ENCODE measurements at places on chromosomes 7 and 10.

- DNase-seq = no peak
Observed at GRCh38 chr7:41451826-41452225, 251.1 kb downstream of the INHBA start.

GRCh38 chr10:75505840-75506506 is 74.5 kb downstream of the LRMDA start:
- no peak for DNase-seq

DNA sequence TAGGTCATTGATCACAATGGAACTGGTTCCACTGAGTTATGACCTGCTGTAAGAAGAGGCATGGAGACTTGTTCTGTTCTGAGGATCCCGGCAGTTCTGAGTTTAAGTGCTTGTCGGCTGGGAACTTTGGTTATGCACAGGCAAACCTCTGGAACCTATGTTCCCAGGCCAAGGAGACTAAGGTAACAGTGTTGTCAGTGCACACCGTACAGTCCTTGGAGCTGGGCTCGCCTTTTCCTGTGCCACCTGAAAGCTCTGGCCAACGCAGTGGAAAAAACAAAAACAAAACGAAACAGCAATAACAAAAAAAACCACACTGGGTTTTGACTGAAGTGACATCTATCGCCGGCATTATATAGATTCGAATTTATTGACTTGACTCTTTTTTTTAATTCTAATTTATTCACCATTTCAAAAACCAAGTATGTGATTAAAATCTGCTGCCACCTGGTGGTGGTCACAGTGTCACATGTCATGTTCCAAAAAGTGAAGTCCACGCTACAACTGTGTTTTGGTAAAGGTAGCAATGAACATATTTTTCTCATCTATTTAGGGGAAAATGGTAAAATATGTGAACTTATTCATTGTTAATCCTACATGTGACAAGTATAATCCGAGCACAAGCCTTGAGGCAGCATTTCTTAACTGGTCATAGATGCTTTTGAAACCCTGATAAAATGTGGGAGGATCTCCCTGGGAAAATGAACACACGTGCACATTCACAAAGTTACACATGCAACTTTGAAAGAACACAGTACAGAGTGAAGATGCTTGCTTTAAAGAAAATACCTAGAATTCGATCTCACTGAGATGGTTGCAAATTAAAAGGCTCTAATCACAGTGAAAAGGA is 113.8 kb upstream of the PPP2R2D start:
- peak; percentile 7 for DNase-seq

DNA sequence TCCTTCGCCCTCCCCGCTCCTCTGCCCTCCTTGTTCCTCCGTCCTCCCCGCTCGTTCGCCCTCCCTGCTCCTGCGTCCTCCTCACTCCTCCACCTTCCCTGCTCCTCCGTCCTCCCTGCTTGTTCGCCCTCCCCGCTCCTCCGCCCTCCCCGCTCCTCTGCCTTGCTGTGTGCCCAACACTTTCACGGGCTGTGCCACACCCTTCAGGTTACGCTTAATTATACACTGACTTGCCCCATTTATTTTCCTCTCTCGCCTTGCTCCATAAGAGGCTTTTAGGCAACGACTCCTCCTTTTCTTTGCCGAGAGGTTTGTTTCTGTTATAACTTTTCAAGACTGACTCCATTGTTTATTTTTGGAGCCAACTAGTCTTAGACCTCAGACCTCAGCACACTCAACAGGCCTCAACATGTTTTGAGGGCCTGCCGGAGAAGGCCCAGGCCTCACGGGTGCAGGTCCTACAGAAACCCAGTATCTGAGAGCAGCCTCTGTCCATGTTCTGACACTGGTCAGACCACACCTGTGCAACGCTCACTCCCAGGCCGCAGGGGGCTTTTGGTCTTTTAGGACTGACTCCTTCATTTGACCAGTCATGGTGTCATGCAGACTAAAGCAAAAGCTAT is 18.2 kb upstream of the PRKAG2 start:
- DNase-seq = no peak

DNA sequence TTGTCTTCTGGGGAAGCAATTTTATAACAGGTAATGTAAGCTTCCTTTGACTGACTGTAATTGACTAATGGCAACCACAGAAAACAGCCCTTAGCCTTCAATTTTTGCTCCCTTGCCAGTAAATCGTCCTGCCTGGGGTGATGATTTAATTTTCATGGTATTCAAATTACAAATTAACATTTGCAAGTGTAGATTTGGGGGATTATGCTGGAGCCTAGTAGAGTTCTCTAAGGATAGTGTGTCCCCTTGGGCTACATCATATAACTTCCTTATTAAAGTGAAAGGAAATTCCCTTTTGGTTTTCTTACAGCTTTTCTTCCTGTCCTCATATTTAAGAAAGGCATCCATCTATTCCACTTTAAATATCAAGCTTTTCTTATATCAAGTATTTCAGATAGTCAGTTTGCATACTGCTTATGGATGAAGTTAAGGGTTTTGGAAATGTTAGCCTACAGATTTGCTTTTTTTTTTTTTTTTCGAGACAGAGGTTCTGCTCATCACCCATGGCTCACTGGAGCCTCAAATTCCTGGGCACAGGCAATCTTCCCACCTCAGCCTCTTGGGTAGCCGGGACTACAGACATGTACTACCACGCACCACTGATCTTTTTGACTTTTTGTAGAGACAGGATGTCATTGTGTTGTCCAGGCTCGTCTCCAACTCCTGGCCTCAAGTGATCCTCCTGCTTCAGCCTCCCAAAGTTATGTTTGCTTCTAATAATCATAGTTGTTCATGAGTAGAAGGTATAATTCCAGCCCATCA is 35.9 kb upstream of the HDAC9 start:
- DNase-seq = no peak

DNA sequence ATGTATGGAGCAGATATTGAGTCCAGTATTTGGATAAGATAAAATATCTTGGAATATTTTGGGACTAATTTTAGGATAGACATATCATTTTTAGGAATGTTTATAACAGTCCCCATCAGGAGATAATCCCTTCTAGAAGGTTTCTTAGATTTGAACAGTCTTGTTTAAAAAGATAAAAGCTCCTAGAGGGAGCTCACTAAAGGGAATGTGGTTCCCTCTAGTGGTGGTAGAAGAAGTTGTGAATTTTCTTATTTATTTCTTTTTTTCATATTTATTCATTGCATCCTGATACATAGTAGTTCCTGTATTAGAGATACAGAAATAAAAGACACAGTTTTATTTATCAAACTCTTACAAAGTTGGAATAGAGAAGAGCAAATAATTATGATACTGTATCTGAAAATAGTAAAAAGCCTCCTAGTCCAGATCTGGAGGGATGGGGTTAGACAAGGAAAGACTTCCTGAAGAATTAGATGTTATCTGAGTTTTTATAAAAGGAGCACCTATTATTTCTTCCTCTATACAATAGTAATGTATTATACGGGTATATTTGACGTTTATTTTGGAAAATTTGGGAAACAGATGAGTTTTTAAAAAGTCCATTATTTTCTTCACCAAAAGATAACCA is 24.5 kb upstream of the KLF14 start:
- peak; percentile 32 for DNase-seq

GRCh38 chr7:916291-916941 is 38.1 kb downstream of the ADAP1 start:
- DNase-seq = no peak

- DNase-seq = no peak
Observed at GRCh38 chr7:108046952-108047506, 44.1 kb upstream of the LAMB1 start.

GRCh38 chr7:44216019-44216418 is 15.2 kb downstream of the YKT6 start:
- no peak for DNase-seq

GRCh38 chr10:49612513-49613164 is 1.2 kb upstream of the CHAT start:
- DNase-seq = no peak

- peak; percentile 91 for DNase-seq
Observed at GRCh38 chr10:99430451-99431189, at the start of gene GOT1. GOT1 (minus strand) TSS chr10:99430624; CDS start chr10:99430565, 59 bp downstream.

- no peak for DNase-seq
Observed at GRCh38 chr10:104540181-104540580, 100.9 kb upstream of the SORCS3 start.

DNA sequence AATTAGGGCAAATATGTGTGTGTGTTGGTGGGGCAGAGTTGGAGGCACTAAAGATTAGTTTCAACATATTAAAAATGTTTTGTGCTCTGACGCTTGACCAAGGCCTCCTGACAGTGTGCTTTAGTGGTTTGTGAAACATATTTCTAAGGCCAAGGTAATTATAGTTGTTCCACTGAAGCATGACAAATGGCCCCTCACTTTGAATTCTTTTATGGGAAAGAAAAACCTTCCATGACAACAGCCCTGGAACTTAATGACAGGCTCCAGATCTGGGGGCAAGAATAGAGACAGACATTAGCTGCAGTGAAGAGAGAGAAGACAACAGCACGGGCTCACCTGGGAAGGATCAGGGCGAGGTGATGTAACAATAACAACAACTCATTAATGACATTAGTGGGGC is 155.8 kb downstream of the CHN2 start:
- no peak for DNase-seq

DNA sequence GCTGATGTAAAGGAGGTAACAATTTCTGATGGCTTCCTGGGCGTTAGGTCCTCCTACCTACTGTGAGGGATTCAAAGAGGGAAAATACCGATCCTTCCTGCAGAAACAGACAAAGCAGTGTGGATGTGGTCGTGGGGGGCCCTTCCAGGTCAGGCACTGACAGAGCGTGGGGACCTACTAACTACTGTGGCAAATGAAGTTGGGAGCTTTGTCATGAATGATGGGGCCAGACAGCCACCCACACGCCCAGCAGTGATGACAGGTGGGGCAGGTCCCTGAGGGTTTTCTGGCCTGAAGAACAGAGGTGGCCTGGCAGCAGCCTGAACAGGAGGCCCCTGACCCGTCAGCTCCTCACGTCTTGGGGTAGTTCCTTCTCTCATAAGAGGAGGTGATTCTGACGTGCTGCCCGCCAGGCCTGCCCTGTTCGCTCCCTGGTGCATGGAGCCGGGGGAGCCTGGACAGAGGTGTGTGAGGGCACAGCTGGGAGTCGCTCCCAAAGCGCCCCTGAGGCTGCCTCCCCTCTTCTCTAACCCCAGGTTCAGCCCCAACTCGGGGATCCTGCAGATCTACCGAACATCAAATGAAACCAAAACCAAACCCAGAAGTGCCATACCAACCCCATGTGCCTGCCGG is 4.2 kb downstream of the ATP6V0E2 start:
- no peak for DNase-seq

DNA sequence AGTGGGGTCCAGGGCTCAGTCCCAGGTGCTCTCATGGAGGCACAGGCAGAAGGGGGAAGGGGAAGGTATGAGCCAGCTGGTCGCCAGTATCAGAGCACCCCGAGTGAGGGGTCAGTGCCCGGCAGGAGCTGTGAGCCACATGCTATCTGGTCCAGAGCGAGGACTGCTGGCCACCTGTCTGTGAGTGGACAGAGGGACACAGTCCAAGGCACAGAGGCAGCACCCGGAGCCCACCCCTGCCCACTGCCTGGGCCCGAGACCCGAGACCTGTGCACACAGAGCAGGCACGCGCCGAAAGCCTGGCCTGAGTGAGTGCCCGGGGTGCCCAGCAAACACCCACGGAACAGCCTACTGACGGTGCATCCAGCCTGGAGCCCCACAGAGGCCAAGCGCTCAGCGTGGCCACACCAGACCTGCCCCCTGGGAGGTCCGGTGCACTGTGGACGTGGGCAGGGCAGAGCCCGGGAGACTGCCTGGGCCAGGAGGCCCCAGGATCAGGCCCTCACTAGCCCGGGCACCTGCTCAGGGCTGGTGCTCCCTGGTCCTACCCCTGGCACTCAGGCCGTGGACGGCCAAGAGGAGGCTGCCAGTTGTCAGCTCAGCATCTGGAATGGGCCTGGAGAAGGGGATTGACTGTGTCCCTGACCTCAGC is 29.4 kb downstream of the ADGRA1 start:
- no peak for DNase-seq

- DNase-seq = no peak
Observed at GRCh38 chr10:99676426-99676825, 17.1 kb downstream of the ENTPD7 start.

DNA sequence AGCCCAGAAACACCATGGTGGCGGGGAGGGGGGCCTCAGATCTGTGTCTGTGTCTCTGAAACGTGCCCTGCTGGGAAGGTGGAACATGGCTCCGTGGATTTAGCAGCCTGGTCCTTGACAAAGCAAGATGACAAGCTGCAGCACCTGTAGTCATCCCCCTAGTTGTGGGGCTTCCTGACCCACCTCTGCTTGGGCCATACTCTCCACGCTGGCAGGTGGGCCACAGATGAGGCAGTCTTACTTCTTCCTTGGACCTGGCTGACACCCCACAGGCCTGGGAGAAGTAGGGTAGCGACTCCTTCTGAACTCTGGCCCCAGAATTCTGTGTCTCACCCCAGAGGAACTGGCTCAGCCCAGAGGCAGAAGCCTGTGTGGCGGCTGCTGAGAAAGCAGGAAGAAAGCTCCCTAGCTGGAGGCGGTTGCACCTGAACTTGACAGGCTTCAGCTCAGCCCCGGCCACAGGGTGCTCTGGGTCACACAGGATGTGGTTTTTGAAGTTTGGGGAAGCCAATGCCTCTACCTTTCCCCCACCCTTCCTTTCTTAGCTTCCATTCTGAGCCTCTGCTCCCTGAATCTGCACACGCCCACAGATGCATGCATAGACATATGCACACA is 113.9 kb downstream of the ABLIM1 start:
- DNase-seq = no peak

- DNase-seq = no peak
Observed at GRCh38 chr7:6387734-6388294, 59.9 kb downstream of the DAGLB start.

DNA sequence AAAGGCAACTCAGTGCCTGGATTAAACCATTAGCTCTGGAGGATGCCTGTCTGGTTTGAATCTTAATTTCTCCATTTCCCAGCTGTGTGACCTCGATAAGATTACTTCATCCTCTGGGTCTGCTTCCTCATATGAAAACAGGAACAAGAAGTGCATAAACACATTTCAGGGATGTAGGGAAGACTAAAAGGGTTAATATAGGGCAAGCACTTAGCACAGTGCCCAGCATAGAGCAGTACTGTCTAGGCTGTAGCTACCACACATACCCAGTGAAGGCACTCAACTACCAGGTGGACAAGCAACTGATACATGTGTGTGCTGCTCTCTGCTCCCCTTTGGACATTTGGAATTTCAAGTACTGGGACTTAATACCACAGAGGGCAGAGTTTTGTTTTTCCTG is 85.4 kb downstream of the KCNMA1 start:
- no peak for DNase-seq

GRCh38 chr7:38905056-38905759 is 3.8 kb downstream of the VPS41 start:
- no peak for DNase-seq
